ENCODE measurements at places on chromosomes 6 and 20.

GRCh38 chr20:57022306-57022705 is 244.1 kb downstream of the BMP7 start:
- no peak for DNase-seq

GRCh38 chr6:143823548-143823947 is 19.6 kb upstream of the LTV1 start:
- no peak for DNase-seq

- peak; percentile 87 for DNase-seq
Observed at GRCh38 chr6:5205877-5206850, 54.6 kb downstream of the LYRM4 start.

DNA sequence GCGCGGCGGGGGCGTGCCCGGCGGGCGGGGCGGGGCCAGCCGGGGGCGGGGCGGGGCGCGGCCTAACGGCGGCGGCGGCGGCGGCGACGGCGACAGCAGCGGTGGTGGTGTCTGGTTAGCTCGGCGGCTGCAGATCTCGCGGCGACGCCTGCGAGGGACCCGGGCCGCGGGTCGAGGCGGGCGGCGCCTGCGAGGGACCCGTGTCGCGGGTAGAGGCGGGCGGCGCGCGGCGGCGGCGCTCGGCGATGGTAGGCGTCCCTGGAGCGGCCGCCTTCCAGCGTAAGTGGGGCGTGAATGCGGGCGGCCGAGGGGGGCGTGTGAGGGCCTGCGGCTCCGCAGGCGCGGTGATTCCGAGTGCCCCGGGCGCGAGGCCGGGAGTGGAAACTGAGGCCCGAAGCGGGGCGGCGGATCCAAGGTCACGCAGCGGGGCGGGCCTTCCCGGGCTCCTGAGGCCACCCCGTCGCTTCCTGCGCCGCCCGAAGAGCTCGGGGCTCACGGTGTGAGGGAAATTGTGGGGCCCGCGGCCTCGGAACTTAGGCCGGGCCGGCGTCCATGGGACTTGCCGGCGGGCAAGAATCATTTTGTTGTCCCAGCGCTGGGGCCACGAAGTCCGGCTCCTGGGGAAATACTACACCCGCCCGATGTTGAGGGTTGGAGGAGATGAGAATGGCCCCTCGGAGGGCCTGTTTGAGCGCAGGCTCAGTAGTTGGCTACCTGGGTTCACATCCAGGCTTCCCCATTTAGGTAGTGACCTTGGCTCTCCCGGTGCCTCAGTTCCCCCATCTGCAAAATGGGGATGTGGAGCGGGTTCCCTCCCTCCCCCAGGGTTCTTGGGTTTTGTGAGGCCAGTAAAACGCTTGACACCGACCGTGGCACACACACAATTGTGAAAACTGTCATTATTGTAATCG is at the start of gene CBFA2T2:
Gene CBFA2T2, plus strand, starts transcription at position 74 of the 911 bp plus-strand sequence. Its CDS starts 172 bp downstream, at position 246.
- DNase-seq = no peak

- DNase-seq = peak; percentile 11
Observed at GRCh38 chr6:150967910-150968309, 102.4 kb downstream of the MTHFD1L start.

- no peak for DNase-seq
Observed at GRCh38 chr20:63452821-63453523, 19.5 kb downstream of the KCNQ2 start.

DNA sequence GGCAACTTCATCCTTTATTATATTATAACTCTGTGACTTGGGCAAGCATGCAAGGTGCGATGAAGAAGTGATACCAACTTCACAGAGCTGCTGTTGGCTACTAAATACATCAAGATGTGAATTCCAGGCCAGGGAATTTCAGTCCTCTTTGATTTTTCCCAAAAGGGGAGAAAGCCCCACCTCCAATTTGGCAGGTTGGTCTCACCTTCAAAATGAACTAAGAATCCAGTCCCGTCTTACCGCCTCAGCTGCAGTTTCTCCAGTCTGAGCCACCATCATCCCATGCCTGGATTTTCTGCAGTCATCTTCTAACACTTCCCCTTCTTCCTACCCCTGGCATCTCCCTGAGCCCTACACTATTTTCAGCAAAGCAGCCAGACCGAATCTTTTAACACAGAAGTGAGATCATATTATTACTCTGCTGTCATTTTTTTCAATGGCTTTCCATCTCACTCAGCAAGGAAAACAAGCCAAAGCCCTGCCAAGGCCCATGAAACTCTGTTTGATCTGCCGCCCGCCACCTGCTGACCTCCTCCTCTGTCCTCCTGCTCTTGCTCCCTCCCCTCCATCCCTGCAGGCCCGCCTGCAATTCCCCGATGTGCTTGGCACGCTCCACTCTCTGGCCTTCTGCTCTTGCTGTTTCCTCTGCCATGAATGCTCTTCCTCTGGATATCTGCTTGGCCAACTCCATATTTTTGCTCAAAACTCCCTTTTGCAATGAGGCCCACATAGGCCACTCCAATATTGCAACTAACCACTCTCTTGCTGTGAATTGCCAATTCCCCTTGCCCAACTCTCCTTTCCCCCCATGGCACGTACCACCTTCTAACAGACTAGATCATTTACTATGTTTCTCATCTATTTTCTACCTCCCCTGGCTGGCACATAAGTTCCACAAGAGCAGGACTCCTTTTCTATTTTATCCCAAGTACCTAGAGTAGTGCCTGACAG is 46.0 kb upstream of the TAGAP start:
- no peak for DNase-seq

DNA sequence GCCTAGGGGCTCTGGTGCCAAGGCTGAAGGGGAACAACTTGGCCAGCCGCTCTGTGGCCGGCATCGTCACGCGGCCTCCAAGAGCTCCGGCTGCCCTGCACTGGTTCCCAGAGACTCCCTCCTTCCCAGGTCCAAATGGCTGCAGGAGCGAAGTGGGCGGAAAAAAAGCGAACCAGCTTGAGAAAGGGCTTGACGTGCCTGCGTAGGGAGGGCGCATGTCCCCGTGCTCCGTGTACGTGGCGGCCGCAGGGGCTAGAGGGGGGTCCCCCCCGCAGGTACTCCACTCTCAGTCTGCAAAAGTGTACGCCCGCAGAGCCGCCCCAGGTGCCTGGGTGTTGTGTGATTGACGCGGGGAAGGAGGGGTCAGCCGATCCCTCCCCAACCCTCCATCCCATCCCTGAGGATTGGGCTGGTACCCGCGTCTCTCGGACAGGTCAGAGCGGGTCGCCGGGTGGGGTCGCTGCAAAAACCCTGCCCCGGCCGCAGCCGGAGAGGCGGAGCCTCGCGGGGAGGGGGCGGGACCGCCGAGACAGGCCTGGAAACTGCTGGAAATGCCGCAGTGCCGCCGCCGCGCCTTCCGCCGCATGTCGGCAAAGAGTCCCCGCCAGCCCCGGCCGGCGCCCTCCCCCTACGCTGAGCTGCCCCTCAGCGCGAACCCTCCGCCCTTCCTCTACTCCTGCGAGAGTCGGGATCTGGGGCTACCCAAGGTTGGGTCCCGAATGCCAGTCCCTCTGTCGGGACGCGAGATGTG is 814 bp upstream of the HSP90AB1 start:
- peak; percentile 80 for DNase-seq

DNA sequence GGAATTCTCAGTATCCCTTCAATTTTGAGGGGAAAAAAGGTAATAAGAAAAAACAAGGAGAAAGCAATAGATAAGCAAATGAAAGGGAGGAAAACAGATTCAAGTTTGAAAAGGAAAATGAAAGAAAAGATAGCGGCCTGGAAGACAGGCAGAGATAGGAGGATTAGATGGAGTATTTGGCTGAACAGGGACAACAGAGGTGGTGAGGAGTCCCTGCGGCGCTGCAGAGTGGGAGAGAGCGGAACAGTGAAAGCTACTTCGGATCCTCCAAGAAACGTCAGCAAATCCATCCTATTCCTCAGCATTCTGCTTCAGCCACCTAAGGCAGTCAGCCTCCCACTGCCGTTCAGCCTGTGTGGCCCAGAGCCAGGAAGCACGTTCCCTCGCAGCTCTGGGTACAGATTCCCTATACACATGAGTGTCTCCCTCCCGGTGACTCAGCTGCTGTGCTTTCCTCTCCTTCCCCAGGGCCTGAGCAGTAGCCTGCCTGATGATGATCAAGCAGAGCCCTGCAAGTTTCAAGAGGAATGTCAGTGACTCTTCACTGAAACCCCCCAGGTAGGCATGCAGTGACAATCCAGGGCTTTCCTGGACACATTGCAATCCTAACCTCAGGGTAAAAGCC is 43.4 kb upstream of the CDYL start:
- peak; percentile 97 for DNase-seq

GRCh38 chr6:137779982-137780381 is 87.1 kb upstream of the TNFAIP3 start:
- no peak for DNase-seq

GRCh38 chr20:46343975-46344357 is 35.7 kb upstream of the CDH22 start:
- no peak for DNase-seq

DNA sequence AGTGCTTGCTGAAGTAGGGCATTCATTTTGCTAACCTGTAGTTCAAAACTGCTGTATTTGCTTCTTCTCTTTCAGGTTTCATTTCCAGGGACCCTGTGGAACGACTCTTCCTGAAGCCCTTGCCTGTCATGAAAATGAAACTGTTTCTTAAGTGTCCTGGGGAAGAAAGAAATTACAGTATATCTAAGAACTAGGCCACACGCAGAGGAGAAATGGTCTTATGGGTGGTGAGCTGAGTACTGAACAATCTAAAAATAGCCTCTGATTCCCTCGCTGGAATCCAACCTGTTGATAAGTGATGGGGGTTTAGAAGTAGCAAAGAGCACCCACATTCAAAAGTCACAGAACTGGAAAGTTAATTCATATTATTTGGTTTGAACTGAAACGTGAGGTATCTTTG is 3.4 kb upstream of the NOL7 start:
- DNase-seq = no peak

DNA sequence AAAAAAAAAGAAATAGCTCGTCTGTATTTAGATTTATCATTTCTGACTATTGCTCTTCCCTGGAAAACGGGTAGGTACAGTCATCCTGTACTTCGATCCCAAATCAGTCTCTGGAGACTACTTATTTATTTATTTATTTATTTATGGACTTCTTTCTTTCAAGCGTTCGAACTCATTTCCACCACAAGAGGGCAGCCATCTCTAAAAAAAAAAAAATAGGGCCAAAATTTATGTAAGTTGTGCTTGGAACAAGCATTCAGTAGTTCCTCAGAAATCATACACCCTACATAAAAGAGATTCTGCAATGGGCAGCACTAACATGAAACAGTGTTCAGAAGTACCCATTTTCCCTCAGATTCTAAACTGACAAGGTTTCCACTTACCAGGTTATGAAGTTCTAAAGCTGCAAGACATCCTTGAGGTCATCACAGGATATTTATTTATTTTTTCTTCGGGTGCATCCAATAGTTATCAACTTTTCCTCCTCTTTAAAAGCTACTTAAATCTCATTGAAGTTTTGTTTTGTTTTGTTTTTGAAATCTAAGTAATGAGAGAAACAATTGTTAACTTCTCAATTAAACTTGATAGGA is 1.9 kb upstream of the BMP2 start:
- DNase-seq = peak; percentile 69

DNA sequence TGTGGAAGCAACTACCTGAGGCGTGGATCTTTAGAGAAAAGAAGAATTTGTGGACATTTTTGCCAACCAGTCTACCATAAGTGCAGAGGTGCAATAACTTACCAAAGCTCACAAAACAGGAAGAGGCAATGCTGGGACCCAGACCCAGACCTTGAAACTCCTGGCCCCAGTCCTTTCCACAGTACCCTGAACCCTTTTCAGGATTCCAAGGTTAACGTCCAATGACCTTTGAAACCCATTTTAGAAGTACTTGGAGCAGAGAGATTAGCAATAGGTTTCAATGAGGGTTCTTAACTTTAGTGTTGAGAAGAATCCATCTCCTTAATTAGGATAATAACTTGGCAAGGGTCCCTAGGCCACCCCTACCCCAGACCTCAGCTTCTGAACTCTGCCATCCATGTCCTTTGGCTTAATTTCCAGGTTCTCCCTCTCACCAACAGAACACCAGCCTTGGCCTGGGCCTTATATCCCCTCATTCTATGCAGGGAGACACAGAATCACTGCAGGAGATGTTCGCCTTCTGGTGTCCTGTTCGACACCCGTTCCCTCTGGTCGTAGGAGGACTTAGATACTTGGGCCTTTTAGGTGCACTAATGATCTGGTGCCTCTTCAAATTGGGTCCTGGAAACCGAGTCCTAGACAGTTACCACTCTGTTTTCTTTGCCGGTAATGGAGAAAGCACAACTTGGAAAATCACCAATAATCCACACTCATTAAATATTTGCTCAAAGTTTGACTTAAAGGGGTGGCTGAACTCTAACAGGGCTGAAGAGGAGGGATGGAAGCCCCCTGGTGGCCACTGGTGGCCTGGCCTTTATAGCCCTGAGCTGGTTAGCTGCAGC is 40.6 kb downstream of the ISM1 start:
- DNase-seq = peak; percentile 55

DNA sequence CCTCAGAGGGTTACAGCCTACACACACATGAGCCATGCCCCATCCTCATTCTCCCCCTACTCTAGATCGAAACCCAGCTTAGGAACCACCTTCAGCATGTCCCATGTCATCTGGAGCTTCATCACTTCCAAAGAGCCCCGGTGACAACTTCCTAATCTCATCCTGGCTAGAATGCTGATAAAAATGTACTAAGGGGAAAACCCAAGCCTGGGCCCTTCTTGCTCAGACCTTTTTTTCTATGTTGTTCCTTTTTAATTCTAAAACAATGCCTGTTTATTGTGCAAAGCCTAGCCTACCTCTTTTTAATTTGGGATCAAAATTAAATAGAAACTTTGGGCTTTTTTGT is 44.1 kb upstream of the NT5E start:
- DNase-seq = no peak

- no peak for DNase-seq
Observed at GRCh38 chr6:158388727-158389126, 76.5 kb downstream of the TULP4 start.

DNA sequence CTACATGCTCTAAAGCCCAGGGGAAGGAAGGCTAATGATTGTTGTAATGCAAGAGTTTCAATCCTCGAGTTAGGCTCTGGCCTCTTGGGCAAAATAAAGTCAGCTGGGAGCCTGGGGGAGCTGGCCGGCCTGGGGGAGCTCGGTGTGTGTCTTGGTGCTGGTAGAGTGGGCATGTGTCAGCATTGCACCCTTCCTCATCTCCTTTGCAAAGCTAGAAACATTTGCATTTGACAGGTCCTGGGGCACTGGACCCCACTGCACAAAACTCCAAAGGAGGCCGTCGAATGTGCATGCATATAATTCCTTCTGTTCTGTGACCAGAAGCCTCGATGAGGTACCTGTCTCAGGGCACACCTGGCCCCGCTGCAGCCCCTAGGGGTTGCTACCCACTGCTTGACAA is 74.6 kb upstream of the SLC22A23 start:
- no peak for DNase-seq

GRCh38 chr20:48406498-48406897 is 421.3 kb downstream of the PREX1 start:
- DNase-seq = no peak

- DNase-seq = no peak
Observed at GRCh38 chr20:25526446-25526845, 58.9 kb downstream of the NINL start.

All from EH (cell line).